Motor neuron (in vitro differentiated cells): ENCODE measurements at places on chromosomes 4 and X. TPM values are rescaled to one million over a fixed set of nuclear protein-coding genes. Genes with fewer than 3 reads are reported as not detected.

The CSAG2 gene
- total RNA-seq, result not detected in 2 replicates

The SSX2 gene
- not detected in 2 replicates for total RNA-seq

The CT45A10 gene
- not detected in 2 replicates for total RNA-seq

The PHOX2B gene
- 0.09 and 0.13 TPM in 2 replicates for total RNA-seq

The PFKFB1 gene
- 0.62 and 0.69 TPM in 2 replicates for total RNA-seq

The PAGE2 gene
- total RNA-seq, result not detected in 2 replicates

The EDA gene
- total RNA-seq, result 1.3 and 2.0 TPM in 2 replicates

The HMGN5 gene
- total RNA-seq, result 2.6 and 3.5 TPM in 2 replicates

The EVC2 gene
- total RNA-seq, result 0.33 and 0.39 TPM in 2 replicates

The GPC3 gene
- 92.2 and 136 TPM in 2 replicates for total RNA-seq

The CFAP299 gene
- 1.5 and 1.6 TPM in 2 replicates for total RNA-seq

The AREG gene
- total RNA-seq, result not detected in 2 replicates

The BDH2 gene
- 20.5 and 20.7 TPM in 2 replicates for total RNA-seq

The PRRG1 gene
- 4.9 and 5.2 TPM in 2 replicates for total RNA-seq

The BMPR1B gene
- 0.36 and 1.3 TPM in 2 replicates for total RNA-seq

The BEX5 gene
- total RNA-seq, result 19.1 and 19.3 TPM in 2 replicates

The XPNPEP2 gene
- total RNA-seq, result 0.07 TPM in 1 of 2 replicates, not detected in the other

The CXorf51A gene
- total RNA-seq, result not detected in 2 replicates

The FRMD7 gene
- 0.06 and 0.16 TPM in 2 replicates for total RNA-seq

The C4orf33 gene
- total RNA-seq, result 23.9 and 24.7 TPM in 2 replicates

The SPANXA1 gene
- total RNA-seq, result not detected in 2 replicates

The FATE1 gene
- total RNA-seq, result 0.48 and 1.1 TPM in 2 replicates

The SSX4 gene
- total RNA-seq, result not detected in 2 replicates

The SPINK2 gene
- not detected in 2 replicates for total RNA-seq

The AKAP4 gene
- total RNA-seq, result not detected in 2 replicates

The NAP1L3 gene
- 4.0 and 4.5 TPM in 2 replicates for total RNA-seq

The RPA4 gene
- total RNA-seq, result 0.22 and 0.31 TPM in 2 replicates
